ENCODE measurements at places on chromosomes 7 and 10.

DNA sequence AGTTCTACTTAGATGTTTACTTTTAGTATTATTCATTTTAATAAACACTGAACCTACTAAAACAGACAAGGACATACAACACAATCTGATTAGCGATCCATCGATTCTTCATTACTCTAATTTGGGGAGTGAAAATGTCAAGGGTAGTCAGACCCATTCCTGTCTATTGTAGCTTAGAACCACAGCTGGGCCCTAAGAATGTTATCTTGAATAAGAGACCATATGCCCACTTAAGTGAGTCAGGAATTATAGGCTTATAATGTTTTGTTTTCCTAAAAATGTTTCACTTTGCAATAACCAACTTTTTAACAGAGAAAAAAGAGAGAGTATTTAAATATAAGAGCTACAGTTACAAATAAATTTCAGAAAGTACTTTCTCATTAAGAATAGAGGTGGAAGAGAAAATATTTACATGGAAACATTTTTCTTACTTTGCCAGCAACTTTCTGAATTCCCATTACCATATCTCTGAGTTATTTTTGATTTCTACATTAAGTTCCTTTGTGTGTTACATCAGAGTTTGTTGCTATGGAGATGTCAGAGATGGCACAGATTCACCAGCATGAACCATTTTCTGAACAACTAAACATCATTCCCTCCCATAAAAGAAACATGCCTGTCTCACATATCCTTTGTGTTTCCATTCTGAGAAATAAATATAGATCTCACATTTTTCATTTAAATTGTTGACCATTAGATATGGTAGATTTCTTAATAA, 75.4 kb upstream of the SLC13A1 start:
- no peak for DNase-seq

DNA sequence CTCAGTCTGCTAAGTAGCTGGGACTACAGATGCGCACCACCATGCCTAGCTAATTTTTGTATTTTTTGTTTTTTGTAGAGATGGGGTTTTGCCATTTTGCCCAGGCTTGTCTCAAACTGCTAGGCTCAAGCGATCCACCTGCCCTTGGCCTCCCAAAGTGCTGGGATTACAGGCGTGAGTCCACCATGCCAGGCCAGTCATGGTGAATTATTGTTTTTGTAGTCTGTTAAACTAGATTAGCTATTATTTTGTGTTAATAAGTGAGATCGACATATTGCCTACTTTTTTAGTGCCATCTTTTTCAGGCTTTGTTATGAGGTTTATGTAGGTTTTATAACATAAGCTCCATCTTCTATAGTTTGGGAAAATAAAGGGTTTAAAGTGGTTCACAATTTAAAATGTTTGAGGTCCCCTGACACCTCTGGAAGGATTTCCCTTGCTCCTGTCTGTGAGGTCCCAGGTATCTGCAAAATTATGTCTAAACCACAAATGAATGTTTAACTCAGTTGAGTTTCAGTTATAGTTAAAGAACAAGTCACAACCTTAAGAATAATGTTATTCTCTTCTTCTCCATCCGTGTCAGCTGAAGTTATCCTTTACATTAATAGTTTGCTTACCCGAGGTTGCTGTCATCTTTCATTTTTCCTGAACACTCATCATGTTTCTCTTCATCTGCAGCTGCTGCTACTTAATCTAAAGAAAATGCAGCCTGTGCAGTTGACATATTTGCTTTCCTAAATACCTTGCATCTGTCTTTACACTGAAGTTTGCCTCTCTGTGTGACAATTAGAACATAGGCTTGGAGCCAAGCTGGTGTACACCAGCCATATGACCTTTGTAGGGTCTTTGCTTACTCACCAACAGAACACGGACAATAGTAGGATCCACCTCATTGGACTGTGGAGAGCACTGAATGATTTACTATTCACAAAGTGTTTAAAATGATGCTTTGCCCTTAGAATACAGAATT, 8.9 kb upstream of the VSTM4 start:
- DNase-seq, result no peak

DNA sequence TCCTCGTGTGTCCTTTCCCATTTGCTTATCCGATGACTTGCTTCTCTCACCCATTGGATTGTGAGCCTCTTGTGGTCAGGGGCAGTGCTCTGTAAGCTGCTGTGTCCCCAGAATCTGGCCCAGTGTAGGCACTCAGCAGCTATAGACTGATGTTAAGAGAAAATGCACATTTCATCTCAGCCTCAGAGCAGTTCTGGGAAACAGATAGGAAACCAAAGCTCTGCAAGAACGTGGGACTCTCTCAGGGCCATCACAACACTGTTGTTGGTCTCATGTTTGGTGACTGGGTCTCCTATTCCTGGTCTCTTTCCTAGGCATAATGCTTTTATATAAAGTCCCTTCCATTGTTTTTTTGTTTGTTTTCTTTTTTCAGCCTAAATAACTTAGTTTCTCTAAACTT, 141.2 kb downstream of the ST7 start:
- DNase-seq, result no peak

DNA sequence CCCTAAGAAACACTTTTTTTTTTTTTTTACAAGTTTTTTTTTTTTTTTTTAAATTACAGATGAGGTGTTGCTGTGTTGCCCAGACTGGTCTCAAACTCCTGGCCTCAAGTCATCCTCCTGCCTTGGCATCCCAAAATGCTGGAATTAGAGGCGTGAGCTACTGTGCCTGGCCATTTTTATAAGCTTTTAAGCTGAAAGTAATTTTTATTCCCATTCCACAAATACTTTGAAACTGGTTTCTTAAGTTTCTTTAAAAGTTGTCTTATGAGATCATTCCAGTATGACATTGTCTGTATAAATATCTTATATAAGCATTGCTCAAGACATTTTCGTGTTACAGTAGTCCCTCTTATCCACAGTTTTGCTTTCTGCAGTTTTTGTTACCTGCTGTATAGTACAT, 61.4 kb upstream of the CYP26C1 start:
- no peak for DNase-seq

DNA sequence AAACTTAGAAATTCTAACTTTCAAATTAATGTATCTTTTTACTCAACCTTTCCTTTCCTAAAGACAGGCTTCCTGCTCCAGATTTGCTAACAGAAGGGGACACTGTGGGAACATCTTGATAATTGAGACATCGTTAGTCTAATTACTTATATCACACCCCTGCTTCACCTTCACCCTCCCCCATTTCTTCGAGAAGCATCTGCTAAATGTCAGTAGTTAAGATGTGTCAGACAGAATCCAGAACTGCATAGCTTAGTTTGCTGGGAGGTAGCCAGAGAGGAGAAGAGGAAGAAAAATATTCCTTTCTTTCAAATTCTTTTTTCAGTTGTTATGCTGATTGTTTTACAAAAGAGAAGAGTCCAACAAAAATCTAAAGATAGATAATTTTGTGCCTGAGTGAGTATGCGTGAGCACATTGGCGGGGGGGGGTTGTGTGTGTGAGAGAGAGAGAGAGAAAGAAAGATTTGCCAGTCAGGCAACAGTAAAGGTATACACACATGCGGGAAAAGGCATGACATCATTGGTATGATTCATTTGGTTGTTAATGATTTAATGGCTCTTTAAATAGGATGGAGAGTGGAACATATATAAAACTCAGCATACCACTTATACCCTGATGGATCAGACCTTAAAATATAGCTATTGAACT, 192.4 kb downstream of the PTN start:
- DNase-seq, result no peak

DNA sequence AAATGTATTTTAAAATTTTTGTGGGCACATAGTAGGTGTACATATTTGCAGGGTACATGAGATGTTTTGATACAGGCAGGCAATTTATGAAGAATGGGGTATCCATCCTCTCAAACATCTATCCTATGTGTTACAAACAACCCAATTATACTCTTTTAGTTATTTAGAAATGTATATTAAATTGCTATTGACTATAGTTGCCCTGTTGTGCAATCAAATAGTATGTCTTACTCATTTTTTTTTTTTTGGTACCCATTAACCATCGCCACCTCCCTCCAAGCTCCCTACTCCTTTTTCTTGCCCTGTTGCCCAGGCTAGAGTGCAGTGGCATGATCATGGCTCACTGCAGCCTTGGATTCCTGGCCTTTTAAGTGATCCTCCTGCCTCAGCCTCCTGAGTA, 128.1 kb downstream of the BAMBI start:
- no peak for DNase-seq

DNA sequence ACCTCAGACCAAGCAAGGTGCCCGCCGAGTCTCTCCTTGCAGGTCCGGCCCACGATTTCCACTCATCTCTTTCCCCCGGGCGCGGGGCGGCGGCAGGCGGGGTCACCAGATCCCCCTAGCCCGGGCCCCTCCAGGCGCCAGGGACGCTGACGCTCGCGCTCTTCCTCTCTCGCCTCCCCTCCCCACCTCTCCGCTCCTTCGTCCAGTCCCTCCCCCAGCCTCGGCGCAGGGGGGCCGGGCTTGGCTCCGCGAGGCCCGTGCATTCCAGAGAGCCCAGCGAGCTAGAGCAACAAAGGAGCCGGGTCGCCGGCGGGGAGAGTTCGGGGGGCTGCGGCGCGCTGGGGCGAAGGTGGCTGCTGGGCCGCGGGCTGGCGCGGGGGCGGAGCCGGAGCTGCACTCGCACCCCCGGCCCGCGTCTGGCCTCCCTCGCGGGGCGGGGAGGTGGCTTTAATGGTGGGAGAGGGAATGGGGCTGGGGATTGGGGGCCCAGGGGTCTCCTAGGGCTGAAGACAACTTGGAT, at the start of gene SMO:
TSS of gene SMO (plus strand) at position 262 of the 520 bp plus-strand sequence. CDS start 519 bp downstream, outside the sequence.
- no peak for DNase-seq

- peak; percentile 29 for DNase-seq
These were observed 91.2 kb downstream of the GTF2IRD1 start for GRCh38 chr7:74544706-74545469.

DNA sequence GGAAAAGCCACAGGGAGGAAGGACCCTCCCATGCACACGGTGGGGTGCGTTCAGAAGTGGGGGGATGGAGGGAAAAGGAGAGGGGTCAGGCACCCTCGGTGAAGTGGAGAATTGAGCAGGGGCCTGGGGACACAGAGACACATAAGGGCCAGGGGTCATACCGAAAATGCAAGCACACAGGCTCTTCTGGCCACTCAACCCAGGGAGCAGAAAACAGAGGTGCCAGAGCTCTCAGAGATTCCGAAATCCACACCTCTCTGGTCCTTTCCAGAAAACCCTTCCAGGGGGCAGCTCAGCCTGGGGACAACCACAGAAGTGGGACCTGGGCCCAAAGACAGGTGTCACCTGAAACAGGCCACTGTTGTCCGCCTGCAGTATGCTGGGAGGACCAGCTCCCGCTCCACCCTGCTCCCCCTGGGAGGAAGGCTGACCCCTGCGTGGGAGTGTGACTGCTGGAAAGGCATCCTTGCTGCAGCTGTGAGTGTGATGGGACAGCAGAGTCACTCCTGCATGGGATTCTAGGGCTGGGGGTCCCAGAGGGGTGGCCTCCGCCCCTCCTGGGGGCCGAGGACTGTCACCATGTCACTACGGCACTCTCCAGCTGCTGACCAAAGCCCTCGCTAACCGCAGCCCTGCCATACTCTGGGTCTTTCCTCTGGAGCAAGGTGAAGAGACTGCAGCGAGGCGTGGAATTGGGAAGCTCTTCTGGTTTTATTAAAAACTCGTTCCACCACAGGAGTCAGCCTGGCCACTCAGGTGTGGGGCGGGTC, 63.1 kb downstream of the TMEM209 start:
- no peak for DNase-seq

DNA sequence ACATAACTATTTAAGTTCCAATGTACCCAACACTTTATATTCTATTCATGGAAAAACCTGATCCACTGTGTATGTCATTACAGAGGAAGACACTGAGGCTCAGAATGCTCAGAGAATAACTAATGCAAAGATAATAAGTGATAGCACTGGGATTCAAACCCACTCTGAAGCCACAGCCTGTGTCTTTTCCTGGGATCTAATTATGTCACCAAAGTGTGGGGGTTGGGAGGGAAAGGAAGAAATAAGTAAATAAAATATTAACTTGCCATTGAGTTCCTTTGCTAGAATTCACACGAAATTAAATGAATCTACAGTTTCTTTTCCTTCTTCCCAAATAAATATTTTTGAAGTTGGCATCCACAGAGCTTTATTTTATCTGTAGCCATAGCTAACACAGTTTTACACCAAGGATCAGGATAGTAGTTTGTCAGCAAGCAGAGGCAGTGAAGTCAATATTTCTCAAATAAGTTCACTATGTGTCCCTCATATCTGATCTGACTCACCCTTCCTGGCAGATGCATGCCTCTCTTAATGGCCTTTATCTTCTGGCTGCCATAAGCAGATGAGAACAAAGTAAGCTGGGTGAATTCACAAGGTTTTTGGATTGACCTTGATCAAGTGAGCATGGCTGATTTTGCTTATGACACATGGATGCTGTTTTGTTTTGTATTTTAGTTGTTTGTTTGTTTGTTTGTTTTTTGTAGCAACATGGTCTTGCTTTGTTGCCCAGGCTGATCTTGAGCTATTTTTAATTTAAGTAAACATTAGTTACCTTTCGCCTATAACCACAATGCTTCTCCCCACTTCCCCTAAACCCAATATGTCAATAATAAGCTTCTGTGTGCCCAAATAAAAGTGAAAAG, 6.3 kb downstream of the RAPGEF5 start:
- DNase-seq, result no peak

DNA sequence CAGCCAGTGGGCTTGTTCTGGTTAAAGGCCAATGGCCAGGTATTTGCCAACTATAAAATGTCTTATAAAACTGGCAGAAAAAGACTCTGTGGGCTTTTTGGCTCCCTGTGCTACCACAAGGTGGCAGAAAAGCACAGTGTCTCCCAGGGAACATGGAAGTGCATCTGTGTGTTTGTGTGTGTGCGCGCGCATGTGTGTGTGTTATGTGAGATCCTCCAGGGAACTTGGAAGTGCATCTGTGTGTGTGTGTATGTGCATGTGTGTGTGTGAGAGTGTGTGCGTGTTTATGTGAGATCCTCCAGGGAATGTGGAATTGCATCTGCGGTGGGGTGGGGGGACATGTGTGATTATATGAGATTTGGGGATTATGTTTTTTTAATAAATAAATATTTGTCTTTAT, 30.2 kb upstream of the ABI1 start:
- DNase-seq, result peak; percentile 58

DNA sequence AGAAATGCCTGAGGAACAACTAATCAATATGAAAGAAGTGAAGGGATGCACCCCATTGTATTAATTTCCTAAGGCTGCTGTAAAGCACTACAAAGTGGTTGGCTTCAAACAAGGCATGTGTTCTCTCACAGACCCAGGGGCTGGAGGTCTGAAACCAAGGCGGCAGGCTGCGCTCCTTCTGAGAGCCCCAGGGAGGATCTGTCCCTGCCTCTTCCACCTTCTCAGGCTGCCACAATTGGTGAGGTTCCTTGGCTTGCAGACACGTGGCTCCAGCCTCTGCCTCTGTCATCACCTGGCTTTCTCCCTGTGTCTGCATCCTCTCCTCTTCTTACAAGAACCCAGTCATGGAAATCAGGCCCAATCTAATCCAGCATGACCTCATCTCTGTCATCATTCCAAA, 110.1 kb downstream of the TNS3 start:
- DNase-seq, result no peak

DNA sequence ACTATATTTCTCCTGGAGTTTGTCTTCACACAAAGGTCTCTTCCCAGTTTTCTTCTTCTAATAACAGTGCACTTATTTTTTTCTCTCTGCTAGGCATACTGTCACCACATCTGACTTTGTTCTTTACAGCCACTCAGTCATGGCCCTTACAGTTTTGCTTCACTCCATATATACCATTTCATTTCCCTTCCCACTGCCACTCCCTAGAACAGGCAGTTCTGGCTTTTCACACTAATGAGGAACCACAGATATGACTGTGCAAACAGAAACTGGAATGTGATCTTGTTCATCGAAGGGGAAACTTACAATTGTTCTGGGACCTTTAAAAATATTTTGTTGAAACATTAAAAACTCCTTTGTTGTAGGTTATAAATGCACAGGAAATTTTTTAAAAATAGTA, 67.3 kb downstream of the EPDR1 start:
- DNase-seq, result no peak

Data from COR-L47 (cell line).